ENCODE measurements at places on chromosomes 11 and 22.

- no peak for DNase-seq
These were observed 39.9 kb downstream of the MAML2 start for GRCh38 chr11:96303064-96303463.

DNA sequence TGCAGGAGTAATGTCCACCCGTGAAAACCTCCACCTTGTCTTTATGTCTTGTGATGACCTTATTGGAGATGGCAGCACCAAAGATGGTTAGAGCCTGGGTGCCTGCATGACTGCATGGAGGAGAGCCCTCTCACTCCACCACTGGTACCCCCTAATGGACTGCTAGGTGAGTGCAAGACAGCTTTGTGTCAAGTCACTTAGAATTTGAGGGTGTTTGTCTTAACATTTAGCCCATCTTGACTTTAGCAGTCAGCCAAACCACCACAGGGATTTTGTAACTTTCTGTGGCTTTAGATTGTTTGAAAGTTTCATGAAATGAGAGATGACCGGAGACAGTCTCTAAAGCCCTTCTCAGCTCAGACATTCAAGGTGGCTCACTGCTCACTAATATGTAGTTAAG, 232.9 kb upstream of the NCAM1 start:
- DNase-seq: no peak

- no peak for DNase-seq
These were observed 69.1 kb downstream of the C11orf87 start for GRCh38 chr11:109490953-109491635.

DNA sequence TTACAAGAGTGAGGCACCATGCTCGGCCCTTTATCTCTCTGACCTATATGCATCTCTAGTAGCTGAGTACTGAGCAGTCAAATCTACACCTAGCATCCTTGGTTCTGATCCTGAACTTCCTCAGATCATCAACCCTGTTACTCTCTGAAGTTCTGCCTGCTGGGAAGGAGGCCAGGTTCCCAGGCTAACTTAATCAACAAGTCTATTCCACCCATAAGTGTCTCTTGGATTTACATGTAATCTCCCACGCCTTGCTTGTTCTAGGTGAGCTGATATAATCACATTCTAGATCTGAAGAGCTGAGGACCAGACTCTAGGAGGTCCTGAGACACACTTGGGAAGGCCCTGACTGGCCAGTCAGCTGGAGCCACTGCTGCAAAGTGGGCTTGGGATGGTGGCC, 22.1 kb downstream of the CABP7 start:
- DNase-seq: no peak

DNA sequence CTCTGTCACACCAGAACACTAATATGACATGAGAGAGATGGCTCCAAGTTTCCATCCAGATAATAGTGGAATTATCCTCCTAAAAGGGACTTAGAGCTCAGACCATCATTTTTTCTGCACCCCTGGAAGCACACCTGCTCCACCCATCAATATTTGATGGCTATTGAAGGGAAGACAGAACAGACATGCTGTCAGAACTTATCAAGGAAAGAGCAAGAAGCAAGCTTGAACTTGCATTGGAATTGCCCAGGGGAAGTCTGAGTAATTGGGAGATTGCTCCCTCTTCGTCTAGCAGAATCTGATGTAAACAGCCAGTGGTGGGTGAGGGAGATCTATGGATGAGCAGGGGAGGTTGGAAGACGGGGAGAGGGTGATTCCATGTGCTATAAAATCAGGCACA, 874.4 kb upstream of the TENM4 start:
- no peak for DNase-seq

GRCh38 chr11:17263769-17264168, 12.8 kb upstream of the NUCB2 start:
- DNase-seq: no peak

DNA sequence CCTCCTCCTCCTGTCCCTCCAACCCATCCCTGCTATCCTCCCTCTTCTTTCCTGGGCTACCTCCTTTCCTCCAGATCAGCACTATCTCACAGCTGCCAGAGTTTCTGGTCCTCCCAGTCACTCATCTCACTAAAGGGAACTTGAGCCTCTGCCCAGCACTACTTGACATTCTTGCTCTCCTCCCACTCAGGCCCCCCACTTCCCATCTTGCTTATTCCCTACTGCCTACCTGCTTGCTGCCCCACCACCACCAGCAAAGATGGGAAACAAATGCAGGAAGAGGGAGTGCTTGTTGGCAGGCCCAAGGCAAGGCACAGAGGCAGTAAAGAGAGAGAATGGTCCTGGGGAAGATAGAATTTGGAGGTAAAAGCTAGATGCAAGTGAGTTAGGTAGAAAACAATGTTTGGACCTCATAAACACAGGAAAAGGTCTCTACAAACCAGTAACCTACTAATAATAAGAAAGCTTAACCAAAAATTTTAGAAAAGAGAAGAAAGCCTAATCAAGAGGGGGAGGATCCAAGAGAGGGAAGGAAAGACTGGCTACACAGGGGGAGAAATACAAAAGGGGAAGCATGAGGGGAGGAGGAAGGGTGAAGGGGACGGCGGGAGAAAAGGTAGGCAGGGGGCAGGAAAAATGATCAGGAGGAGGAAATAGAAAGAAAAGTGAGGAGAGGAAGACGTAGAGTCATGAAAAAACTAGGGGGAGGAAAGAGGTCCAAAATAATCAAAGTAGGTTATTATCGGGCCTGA, 63.6 kb downstream of the PAK1 start:
- DNase-seq: no peak

GRCh38 chr11:124143034-124143433, 27.8 kb downstream of the VWA5A start:
- no peak for DNase-seq

GRCh38 chr11:78079232-78080083, at the start of gene NDUFC2:
Gene NDUFC2, minus strand, starts transcription at chr11:78079862. Its CDS starts 118 bp downstream, at chr11:78079744.
- DNase-seq: peak; percentile 51

- no peak for DNase-seq
These were observed 5.3 kb upstream of the KLHDC7B start for GRCh38 chr22:50540381-50540780.

DNA sequence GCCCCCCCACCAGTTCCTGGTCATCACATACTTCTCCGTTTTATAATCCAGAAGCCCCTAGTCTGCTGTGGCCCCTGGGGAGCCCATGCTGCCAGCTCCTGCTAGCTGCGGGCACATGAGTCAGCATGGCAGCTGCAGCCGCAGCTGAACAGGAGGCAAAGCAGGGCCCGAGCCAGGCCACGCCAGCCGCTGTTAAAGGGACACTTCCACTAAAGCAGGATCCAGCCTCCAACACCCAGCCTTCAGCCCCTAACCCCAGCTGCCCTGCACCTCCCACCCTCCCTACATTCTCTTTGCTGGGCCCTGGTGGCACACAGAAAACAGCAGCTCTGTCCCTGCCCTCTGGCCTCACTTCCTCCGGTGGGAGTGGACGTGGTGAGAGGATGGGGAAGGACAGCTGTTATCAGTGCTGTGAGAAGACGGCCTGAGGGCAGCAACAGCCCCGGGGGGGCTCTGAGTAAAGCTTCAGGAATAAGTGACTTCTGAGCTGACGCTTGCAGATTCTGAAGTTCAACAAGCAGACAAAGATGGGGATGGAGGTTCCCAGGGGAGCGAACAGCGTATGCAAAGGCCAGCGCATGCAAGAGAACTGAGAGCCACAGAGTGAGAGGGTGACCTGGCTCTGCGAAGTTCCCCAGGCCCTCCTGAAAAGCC, 688 bp upstream of the LRRC74B start:
- DNase-seq: no peak

DNA sequence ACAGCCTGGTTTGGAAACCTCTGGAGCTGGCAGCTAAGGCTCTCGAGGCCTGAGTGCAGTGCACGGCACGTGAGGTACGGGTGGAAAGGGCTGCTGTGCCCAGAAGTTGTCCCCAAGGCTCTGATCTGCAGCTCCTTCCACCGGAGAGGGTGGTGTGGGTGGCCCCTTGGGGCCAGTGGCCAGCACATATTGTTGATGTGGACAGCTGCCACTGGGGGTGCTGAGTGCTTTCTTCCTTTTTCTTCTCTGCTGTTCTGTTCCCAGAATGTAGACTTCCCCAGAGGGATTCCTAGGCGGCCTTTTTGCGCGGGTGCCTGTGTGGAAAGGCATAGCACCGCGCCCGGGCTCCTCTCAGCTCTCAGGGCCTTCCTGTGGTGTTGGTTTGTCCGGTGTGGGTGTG, 1476.5 kb downstream of the TBC1D22A start:
- no peak for DNase-seq

- no peak for DNase-seq
These were observed 1.1 kb upstream of the FADS2 start for GRCh38 chr11:61826930-61827570.

DNA sequence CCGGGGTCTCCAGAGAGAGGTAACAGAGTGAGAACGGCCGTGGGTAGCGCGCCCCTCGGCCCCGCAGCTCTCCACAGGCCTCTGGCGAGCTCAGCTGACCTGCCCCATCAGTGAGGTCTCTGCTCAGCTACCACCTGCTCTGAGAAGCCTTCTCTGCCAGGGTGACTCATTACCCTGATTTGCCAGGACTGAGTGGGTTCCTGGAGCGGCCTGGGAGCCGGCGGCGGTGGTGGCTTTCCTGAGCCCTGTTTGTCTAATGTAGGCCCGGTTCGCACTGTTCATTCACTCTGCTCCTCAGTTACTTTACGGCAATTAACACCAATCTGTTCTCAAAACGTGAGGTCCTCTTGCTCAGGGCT, 351.0 kb upstream of the B3GAT1 start:
- DNase-seq: no peak

GRCh38 chr11:10022764-10023163, 271.3 kb downstream of the SBF2 start:
- no peak for DNase-seq

DNA sequence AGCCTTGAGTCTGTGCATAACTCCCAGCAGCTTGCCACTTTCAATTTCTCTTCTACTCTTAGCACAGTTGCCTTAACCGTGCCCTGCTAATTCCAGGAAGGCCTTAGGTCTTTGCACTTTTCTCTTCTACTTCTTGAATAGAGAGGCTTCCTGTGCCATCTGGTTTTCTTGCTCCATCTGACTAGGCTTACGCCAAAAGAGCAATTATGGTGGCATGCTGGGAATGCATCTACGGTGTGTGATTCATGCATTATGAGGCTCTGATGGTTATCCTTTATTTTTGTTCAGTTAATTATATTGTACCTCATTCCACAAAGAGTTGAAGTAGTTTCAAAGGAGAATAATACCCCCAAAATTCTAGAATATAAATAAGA, 29.4 kb downstream of the SIK2 start:
- no peak for DNase-seq

GRCh38 chr11:82927264-82927880, 25.8 kb downstream of the DDIAS start:
- peak; percentile 55 for DNase-seq

GRCh38 chr11:83645561-83645960, 359.4 kb upstream of the CCDC90B start:
- no peak for DNase-seq

GRCh38 chr11:810040-810567, 337 bp downstream of the RPLP2 start:
- no peak for DNase-seq

DNA sequence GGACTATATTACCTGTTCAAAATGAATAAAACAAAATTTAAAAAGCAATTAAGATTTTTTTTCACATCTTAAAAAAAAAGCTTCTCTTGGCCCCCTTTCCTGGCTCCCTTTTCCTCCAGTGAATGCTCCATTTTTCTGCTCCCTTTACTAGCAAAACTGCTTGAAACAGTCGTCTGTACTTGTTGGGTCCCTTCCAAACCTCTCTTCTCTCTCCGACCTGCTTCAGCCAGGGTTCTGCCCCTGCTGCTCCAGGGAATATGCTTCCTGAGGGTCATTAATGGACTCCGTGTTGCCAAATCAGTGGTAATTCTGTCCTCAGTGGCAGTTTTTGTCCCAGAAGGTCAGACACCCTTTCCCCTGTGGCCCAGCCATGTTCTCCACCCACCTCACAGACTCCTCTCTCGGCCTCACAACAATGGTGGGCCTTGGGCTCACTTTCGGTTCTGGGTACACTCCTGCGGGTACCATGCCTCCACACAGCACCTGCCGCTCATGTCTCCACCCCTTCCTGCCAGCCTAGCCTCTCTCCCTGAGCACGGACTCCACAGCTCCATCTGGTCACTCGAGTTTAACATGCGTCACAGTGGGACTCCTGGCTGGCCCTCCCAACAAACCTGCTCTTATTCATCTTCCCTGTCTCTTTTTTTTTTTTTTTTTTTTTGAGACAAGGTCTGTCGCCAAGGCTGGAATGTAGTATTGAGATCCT, 7.8 kb upstream of the POLR3H start:
- no peak for DNase-seq

GRCh38 chr11:15965562-15966250, 390.6 kb downstream of the SOX6 start:
- no peak for DNase-seq

DNA sequence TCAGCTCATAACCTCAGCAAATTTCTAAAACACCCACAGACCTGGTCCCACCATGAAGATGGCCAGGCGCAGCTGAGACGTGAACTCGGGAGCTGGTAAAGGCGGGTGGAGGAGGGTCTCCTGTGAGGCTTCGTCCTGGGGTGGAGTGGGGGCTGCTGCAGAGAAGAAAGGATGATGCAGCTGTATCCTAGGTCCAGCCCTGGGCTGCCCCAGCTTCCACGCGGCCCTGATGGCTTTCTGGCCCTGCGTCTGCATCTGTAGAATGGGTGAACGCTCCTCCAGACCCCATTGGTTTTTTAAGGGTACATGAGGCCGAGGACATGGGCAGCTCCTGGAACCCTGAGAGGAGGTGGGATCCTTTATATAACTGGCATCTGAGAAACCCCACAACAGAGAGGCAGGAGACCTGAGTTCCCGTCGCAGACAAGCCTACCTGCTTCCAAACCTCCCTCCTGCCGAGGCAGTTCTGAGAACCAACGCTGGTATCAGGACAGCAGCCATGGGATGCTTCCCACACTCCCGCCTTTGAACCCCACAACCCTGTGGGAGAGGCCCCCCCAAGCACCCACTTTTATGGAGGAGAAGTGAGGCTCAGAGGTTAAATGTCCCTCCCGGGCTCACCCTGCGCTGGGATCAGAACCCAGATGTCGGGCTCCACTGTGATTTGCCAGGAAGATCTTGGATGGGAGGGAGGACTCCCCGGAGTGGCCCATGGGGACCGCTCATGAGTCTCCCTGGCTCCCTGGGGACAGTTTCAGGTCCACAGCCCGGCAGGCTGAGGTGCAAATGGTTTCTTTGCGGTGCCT, 55.2 kb upstream of the FGF3 start:
- DNase-seq: no peak

GRCh38 chr11:119051440-119052162, 5.4 kb downstream of the HYOU1 start:
- no peak for DNase-seq

- no peak for DNase-seq
These were observed 38.3 kb downstream of the CLPB start for GRCh38 chr11:72396041-72396440.

- no peak for DNase-seq
These were observed 408.2 kb downstream of the MN1 start for GRCh38 chr22:27393371-27393770.

DNA sequence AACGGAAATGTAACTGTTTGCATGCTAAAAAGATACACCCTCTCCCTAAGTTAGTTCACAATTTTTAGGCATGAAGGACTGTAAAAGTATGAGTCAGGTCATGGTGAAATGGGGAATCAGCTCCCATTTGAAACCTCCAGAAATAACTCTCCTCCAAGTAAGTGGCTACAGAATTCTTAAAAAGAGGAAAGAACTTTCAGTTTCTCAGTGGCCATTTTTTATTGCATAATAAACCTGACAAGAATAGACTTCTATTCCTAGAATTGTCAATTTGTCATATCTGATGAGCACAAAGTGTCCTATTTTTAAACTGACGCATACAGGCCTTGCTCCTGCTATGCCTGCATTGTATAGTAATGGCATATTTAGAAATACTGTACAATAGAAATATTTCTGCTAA, 612.2 kb downstream of the CNTN5 start:
- no peak for DNase-seq

All from GM12864 (cell line).